ENCODE measurements at places on chromosomes 3 and 15.

DNA sequence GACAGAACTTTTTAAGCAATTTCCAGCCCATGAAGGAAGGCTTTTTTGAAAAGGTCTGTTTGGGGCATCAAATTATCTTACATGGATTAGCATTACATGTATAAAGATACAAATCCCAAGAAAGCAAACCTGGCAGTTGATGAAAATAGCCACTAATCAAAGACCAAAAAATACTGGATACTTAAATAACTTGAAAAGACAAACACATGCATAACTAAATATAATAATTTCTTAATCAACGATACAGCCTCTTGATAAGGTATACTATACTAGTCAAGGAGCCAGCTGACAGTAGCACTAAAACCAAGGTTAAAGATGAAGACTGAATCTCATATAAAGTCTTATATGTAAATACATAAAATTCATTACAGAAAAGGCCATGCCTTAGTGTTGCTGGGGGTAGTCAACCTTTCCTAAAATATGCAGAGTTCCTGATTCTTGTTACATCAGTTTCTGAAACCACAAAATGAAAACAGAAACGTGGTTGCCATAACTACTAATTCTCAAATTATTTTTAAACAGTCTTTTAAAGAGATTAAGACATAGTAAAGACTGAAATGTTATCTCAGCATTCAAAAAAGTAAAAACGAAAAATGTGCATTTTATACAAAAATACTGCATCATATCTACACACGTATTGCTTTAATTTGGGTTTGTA, 2.0 kb downstream of the ANKRD28 start:
- DNase-seq: no peak

DNA sequence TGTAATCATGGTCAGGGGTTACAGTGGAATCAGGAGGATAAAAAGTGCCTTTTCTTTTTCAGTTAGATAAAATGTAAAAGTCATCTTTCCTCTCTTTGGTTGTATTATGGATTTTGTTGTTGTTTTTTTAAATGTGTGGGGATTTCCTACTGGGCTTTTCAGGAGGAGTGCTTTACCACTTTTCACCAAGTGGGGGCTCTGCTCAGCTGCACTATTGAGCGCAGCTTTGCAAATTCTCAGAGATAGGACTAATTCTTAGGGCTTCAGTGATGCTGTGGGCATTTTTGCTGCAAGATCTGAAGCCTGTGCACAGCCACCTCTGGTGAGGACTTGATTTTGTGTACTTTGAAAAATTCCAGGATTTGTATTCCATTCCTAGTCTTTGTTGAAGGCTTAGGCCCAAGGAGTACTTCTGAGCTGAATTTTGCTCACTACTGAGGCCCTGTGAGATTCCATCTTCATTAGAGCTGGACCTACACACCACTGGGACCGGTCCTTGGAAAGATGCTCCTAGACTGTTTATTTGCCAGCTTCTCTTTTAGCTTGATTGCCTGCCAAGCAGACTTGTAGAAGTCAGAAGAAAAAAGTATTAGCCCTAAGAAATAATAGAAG, 7.5 kb downstream of the GNB5 start:
- DNase-seq: peak; percentile 36

- DNase-seq: no peak
Measured at GRCh38 chr15:49622561-49622960, 1.7 kb downstream of the DTWD1 start.

DNA sequence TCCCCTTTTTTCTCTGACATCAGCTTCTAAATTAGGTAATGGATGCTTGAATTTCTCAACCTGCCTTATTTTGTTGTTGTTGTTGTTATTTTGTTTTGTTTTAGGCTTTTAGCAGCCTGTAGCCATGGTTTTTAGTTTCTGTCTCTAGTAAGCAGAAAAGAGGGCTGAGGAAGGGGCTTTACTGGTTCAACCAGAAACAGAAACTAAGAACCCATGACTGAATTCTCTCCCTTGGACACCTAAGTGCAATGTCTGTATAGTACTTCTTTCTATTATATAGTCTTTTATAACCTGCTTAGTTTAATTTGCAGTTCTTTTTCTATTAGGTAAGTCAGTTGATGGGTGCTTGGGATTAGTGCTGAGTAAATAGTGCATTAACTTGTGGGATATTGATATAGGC, 129.0 kb downstream of the BBX start:
- DNase-seq: no peak

Measured in neural crest cell (in vitro differentiated cells).